ENCODE measurements at places on chromosomes 2 and 18.

DNA sequence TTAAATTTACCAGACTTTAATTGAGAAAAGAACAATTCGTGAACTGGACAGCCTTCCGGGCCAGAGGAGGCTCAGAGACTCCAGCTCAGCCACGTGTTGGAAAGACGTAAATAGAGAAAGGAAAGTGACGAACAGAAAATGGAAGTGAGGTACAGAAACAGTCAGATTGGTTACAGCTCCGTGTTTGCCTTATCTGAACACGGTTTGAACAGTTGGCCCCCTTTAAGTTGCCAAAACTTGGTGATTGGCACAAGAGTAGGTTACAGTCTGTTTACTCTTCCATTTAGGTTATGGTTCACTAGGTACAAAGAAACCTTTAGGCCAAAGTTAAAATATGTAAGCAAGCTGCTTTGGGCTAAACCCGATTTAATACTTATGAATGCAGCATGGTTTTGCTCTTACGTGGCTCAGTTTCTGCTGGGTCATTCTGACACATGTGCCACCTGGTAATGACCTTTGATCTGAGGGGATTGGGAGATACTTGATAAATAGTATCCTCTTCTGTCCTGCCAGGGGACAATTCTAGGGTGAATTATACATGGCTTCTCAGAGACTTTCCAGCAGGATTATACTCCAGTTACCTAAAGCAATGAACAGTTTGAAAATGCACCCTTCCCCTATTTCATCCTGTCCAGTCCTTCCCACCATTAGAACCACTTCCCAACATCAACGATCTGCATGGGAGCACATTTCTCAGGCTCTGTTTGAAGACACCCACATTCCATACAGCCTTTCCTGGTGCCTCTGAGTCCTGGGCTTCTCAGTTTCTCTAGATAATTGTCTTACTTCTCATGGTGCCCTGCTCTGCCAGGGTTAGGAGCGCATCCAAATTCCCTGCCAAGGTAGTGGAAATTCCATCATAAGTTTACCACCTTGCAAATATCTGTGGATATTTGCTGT lies 65.1 kb upstream of the TGIF1 start:
- no peak for DNase-seq

DNA sequence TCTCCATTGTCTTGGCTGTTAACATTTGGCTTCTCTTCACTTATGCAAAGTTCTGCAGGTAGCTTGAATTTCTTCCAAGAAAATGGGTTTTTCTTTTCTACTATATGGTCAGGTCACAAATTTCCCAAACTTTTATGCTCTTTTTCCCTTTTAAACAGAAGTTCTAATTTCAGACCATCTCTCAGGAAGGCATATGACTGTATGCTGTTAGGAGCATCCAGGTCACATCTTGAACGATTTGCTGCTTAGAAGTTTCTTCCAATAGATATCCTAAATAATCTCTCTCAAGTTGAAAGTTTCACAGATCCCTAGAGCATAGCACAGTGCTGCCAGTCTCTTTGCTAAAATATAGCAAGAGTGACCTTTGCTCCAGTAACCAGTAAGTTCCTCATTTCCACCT lies 932.5 kb downstream of the DPP10 start:
- no peak for DNase-seq

DNA sequence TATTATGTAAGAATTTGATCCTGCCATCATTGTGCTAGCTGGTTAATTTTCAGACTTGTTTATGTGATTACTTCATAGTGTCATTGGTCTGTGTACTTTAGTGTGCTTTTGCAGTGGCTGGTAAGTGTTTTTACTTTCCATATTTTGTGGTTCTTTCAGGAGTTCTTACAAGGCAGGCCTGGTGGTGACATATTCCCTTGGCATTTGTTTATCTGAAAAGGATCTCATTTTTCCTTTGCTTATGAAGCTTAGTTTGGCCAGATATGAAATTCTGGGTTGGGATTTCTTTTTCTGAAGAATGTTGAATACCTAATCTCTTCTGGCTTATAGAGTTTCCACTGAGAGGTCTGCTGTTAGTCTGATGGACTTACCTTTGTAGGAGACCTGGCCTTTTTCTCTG lies 72.8 kb upstream of the MC4R start:
- no peak for DNase-seq

- no peak for DNase-seq
Observed at GRCh38 chr2:121319941-121320340, 34.9 kb upstream of the TFCP2L1 start.

GRCh38 chr2:75432761-75433361 lies 127.9 kb downstream of the EVA1A start:
- DNase-seq, result no peak

Measured in stimulated activated CD4-positive, alpha-beta T cell treated with anti-CD3 and anti-CD28 coated beads, TNF-alpha, amount 100 ng/mL, for 4 hours (primary cell).